Activated CD8-positive, alpha-beta T cell treated with anti-CD3 and anti-CD28 coated beads, Interleukin-2, amount 10 ng/mL, durations not matched to agents 7 days and 5 days (primary cell): ENCODE measurements at places on chromosomes 11 and 22.

DNA sequence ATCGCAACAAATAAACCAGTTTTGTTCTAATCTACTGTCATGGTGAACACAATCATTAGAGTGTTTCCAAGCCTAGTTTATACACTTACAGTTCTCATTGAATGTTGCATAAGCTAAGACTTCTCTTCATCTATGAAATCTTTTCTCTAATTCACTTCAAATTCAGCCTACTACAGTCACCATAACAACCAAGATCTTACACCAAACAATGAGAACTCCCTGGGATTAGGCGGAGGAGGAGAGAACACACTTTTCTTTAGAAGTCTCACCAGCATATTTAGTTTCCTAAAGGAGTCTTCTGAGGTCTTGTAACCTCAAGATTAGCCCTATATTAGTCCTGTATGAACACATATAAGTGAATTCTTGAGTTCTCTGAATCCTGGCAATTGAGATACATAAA lies 1889.7 kb downstream of the LRRC4C start:
- H3K4me3 ChIP-seq: no peak overlapping the region
- H3K27me3 ChIP-seq: no peaks in the 10 kb centered on the region
- no peak for DNase-seq
- H3K27ac ChIP-seq: no peak overlapping the region
- no peaks in the 10 kb centered on the region for H3K36me3 ChIP-seq

GRCh38 chr22:42961810-42962209 lies 53.1 kb downstream of the PACSIN2 start:
- no peak overlapping the region for H3K4me3 ChIP-seq
- no peaks in the 10 kb centered on the region for H3K27me3 ChIP-seq
- peaks cover 3% of the 10 kb centered on the region for H3K36me3 ChIP-seq
- DNase-seq: no peak
- H3K27ac ChIP-seq: no peak overlapping the region

DNA sequence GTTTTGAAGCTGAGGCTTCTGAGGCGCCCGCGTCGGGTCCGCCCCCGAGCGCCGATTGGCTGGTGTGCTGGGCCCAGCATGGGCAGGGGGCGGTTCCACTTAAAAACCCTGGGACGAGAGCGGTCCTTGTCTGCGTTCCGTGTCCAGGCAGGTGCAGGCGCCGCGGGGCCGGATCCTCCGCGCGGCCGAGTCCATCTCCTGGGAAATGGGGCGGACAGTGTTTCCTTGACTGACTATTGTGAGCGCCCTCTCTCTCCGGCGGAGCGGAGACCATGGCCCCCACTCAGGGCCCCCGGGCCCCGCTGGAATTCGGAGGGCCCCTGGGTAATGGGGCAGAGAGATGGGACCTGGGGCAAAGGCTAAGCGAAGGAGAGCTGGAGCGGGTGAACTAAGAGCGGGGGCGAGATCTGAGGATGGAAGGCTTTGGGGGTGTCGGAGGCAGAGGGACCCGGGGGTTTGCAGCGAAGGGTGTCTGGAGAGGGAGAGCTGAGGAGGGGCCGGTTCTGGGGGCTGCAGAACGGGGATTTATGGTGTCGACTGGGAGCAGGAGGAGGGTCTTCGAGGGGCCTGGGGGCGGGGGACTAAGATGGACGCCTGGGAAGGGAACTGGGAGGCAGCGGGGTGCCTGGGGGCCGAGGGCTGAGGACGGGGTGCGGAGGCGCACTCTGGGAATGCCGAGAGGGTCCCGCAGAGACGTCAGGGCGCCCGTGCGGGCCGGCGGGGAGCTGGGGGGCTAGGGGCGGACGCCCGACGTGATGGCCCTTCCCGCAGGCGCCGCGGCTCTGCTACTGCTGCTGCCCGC lies at the start of gene TM7SF2:
Gene TM7SF2, plus strand, starts transcription at position 129 of the 802 bp plus-strand sequence. Its CDS starts 144 bp downstream, at position 273.
- no peaks in the 10 kb centered on the region for H3K27me3 ChIP-seq
- peaks cover 52% of the 10 kb centered on the region for H3K4me1 ChIP-seq
- H3K36me3 ChIP-seq: peaks cover 22% of the 10 kb centered on the region
- peak within 1 kb of the TSS; percentile 91 for H3K27ac ChIP-seq
- DNase-seq: peak; percentile 97

- DNase-seq: no peak
- no peak overlapping the region for H3K4me3 ChIP-seq
Observed at GRCh38 chr11:71485466-71485865, 32.5 kb downstream of the NADSYN1 start.

DNA sequence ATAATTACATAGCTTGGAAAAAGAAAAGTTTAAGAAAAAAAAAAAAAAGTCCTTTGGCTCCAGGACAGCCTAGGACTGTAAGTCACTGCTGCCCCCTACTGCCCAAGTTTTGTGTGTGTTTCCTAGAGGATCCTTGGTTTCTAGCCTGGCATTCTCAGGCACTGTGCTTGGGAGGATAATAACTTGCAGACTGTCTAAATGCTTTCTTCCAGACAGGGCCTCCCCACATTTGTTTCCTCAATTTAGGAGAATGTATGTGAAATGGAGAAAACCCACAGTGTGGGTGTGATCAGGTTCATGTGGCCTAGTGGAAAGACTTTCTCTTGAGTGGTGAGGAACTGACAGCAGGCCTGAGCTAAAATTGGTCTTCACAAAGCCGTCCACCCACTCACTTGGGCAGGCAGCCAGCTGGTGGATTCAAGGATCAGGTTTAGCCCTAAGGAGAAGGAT lies 191.0 kb downstream of the NAV2 start:
- peaks cover 2% of the 10 kb centered on the region for H3K27me3 ChIP-seq
- H3K4me3 ChIP-seq: no peak overlapping the region
- H3K27ac ChIP-seq: no peak overlapping the region
- H3K4me1 ChIP-seq: no peaks in the 10 kb centered on the region
- no peaks in the 10 kb centered on the region for H3K36me3 ChIP-seq

- no peaks in the 10 kb centered on the region for H3K36me3 ChIP-seq
- no peak for DNase-seq
- no peaks in the 10 kb centered on the region for H3K4me1 ChIP-seq
- H3K4me3 ChIP-seq: no peak overlapping the region
Observed at GRCh38 chr11:44219830-44220796, 89.8 kb downstream of the ALX4 start.

GRCh38 chr11:23423656-23424055 lies 563.4 kb upstream of the CCDC179 start:
- no peak for DNase-seq
- no peak overlapping the region for H3K4me3 ChIP-seq
- no peaks in the 10 kb centered on the region for H3K4me1 ChIP-seq
- H3K27ac ChIP-seq: no peak overlapping the region
- no peaks in the 10 kb centered on the region for H3K36me3 ChIP-seq
- H3K27me3 ChIP-seq: no peaks in the 10 kb centered on the region

DNA sequence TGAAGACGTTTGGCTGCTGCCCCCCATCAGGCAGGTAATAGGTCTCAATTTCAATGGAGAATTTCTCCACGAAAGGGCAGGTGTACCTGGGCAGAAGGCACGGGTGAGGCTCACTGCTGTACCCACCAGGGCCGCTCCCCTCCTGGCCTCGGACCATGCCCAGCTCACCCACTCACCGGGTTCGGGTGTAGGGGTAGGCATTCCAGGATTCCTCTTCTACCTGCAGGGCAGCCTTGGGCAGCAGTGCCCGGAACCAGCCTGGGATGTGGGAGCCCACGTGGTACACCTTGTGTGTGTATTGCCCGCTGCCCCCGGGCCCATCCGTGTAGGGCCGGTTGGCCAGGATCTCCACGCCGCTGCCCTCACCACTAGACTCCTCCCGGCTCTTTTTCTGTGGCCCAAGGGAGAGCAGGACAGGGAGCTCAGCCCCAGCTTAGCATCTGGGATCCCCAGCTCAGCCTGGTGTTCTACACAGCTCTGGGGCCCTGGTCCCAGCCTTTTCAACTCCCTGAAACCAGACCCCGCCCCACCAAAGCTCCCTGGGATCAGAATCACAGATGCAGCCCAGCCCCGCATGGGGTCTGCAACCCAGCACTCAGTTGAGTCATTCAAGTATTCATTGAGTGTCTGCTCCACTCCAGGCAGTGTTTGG lies 2.7 kb downstream of the PITPNM1 start:
- peaks cover 42% of the 10 kb centered on the region for H3K4me1 ChIP-seq
- peaks cover 54% of the 10 kb centered on the region for H3K36me3 ChIP-seq
- DNase-seq: no peak
- peak overlapping the region; percentile 65 for H3K4me3 ChIP-seq

DNA sequence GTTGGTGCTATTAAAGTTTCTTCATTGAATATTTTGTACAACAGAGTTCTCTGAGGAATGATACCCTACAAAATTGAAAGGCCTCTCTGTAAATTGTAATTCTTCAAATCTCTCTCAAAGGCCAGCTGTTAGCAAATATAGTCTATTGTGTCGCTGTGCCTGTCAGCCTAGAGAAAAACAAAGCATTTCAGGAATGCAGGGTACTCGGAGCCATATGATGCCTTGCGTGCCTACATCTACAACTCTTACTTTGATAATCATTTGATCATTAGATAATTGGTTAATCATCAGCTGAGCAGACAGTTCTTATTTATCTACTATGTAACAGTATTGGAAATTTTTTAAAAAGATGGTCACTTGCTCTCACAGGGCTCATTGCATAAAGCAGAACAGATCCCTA lies 67.3 kb downstream of the RNF169 start:
- no peak overlapping the region for H3K4me3 ChIP-seq
- H3K27me3 ChIP-seq: no peaks in the 10 kb centered on the region
- peaks cover 20% of the 10 kb centered on the region for H3K4me1 ChIP-seq
- H3K27ac ChIP-seq: no peak overlapping the region
- no peak for DNase-seq

- H3K36me3 ChIP-seq: peaks cover 6% of the 10 kb centered on the region
- DNase-seq: no peak
- H3K4me1 ChIP-seq: no peaks in the 10 kb centered on the region
- peaks cover under 1% of the 10 kb centered on the region for H3K27me3 ChIP-seq
- H3K4me3 ChIP-seq: no peak overlapping the region
Observed at GRCh38 chr22:44151676-44152075, 29.0 kb upstream of the PARVG start.

DNA sequence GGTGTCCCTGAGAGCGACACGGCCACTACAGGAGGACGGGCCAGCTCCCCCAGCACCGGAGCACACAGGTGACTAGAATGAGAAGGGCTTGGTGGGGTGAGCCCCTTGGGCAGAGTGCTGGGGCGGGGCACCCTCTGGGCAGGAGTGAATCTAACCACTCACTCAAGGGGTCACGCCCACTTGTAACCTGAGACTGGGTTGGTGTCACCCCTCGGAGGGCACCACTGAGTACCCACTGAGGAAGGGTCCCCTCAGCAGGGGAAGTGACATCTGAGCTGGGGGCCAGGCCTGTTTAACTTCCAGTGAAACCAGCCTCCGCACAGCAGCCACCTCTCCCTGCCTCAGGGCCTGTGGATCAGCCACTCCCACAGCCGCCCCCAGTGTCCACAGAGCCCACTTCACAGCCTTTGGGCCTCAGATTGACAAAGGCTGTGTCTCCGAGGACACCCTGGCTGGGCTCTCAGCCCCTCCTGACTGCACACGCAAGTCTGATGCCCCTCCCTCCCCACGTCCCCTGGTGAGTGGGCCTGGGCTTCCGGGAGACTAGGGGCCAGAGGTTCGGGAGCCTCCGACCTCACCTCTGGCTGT lies 5.6 kb downstream of the GATD1 start:
- H3K27me3 ChIP-seq: no peaks in the 10 kb centered on the region
- peaks cover 17% of the 10 kb centered on the region for H3K4me1 ChIP-seq
- no peak overlapping the region for H3K27ac ChIP-seq
- DNase-seq: no peak
- H3K4me3 ChIP-seq: no peak overlapping the region
- peaks cover 7% of the 10 kb centered on the region for H3K36me3 ChIP-seq

- H3K4me3 ChIP-seq: no peak overlapping the region
- no peak for DNase-seq
- no peaks in the 10 kb centered on the region for H3K36me3 ChIP-seq
- H3K27ac ChIP-seq: no peak overlapping the region
- peaks cover 26% of the 10 kb centered on the region for H3K27me3 ChIP-seq
Observed at GRCh38 chr11:75644946-75645345, 23.9 kb downstream of the MAP6 start.

- H3K27ac ChIP-seq: no peak overlapping the region
- peaks cover 12% of the 10 kb centered on the region for H3K27me3 ChIP-seq
- no peak for DNase-seq
- H3K4me1 ChIP-seq: peaks cover 6% of the 10 kb centered on the region
- no peak overlapping the region for H3K4me3 ChIP-seq
Observed at GRCh38 chr11:10323793-10324170, 18.9 kb downstream of the ADM start.

GRCh38 chr11:32334822-32335221 lies 100.5 kb downstream of the WT1 start:
- H3K4me1 ChIP-seq: peaks cover 11% of the 10 kb centered on the region
- no peak overlapping the region for H3K27ac ChIP-seq
- DNase-seq: no peak
- H3K4me3 ChIP-seq: no peak overlapping the region
- H3K27me3 ChIP-seq: peaks cover 26% of the 10 kb centered on the region

DNA sequence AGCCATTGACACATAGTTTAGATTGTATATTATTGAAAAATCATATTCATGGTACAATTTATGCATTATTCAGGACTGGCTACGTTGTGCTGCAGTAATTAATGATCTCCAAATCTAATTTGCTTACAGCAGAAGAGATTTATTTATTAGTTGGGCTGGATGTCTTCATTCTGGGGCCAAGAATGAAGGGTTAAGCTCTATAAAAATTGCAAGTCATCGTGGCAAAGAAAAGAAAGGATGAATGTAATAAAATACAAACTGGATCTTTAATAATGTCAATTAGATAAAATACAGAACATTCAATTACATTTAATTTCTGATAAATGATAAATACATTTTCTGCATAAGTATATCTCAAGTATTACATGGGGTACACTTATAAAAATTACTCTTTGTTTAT lies 151.8 kb upstream of the ANO5 start:
- H3K36me3 ChIP-seq: no peaks in the 10 kb centered on the region
- no peaks in the 10 kb centered on the region for H3K4me1 ChIP-seq
- no peak for DNase-seq
- no peak overlapping the region for H3K27ac ChIP-seq
- no peak overlapping the region for H3K4me3 ChIP-seq

- H3K27ac ChIP-seq: no peak overlapping the region
- no peak for DNase-seq
- no peaks in the 10 kb centered on the region for H3K27me3 ChIP-seq
- H3K4me1 ChIP-seq: no peaks in the 10 kb centered on the region
Observed at GRCh38 chr22:34897126-34897525, 168.8 kb upstream of the ISX start.

DNA sequence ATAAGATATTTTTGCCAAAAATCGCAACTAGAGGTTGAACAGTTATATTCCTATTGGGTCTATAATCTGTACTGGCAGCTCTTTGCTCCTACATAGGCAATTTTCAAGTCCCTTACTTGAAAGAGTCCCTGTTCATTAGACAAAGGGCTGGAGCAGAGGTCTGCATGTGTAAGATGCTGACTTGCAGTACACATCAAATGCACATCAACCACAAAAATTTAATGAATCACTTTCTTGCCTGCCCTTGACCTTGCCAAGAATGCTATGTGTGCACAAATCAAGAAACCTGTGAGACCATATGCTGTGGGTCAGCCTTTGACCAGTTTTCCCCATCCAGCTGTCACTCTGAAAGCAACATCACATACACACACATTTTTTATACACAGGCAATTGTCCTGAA lies 661.5 kb downstream of the LRRC4C start:
- H3K27me3 ChIP-seq: no peaks in the 10 kb centered on the region
- DNase-seq: no peak
- no peaks in the 10 kb centered on the region for H3K36me3 ChIP-seq
- no peak overlapping the region for H3K27ac ChIP-seq
- H3K4me1 ChIP-seq: no peaks in the 10 kb centered on the region

- H3K36me3 ChIP-seq: no peaks in the 10 kb centered on the region
- H3K27ac ChIP-seq: no peak overlapping the region
- no peak for DNase-seq
- H3K27me3 ChIP-seq: no peaks in the 10 kb centered on the region
Observed at GRCh38 chr11:29333993-29334775, 682.6 kb downstream of the KCNA4 start.
